ENCODE measurements at places on chromosomes 7 and 10.

DNA sequence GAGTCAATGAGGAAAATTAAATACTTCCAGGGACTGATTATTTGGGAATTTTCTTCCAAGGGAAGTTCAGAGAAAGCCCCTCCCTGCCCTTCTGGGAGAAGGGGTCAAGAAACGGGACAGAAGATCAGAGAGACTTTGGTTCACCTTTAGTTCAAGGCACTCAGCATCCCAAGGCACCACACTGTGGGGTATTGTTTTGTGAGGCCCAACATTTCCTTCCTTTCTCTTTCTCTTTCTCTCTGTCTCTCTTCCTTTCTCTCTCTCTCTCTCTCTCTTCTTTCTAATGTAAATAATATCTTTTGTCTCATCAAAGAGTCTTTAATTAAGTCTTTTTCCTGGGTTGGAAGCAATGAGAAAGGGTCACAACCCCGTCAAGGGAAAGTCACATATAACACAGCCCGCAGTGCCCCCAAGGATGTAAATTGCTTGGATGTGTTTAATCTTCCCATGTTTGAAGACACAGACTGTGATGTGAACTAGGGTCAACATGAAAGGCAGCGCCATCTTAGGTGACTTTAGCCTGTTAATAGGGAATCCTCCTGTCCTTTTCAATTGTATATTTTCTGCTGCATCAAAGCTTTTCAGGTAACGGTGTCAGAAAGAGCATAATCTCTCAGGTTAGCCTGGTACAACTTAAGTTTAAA, 983.3 kb upstream of the C7orf33 start:
- DNase-seq: no peak

DNA sequence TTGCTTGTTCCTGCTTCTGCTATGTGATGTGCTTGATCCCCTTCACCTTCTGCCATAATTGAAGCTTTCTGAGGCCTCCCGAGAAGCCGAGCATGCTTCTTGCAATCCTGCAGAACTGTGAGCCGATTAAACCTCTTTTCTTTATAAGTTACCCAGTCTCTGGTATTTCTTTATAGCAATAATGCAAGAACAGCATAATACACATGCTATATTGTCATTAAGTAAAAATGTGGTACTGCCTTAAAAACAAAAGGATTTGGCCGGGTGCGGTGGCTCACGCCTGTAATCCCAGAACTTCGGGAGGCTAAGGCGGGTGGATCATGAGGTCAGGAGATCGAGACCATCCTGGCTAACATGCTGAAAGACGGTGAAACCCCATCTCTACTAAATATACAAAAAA, 59.6 kb upstream of the ANAPC16 start:
- DNase-seq: no peak

GRCh38 chr10:45308707-45309106, 6.7 kb downstream of the OR13A1 start:
- peak; percentile 7 for DNase-seq

DNA sequence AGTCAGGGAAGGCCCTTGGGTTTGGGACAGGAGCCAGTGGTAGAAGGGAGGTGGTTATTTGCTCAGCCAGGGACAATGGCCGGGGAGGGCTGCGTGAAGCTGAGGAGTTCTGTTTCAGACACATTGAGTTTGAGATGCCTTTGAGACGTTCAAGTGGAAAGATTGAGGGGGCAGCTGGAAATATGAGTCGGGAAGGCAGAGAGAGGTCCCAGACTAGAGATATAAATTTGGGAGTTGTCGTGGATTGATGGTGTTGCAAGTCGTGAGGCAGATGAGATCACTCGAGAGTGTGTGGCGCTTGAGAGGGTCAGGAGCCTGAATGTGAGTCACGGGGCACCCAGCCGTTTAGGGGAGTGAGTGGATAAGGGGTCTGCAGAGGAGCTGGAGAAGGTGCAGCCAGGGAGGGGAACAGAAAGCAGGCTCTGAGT, 73.3 kb downstream of the ZMIZ1 start:
- no peak for DNase-seq

- no peak for DNase-seq
These were observed 56.4 kb upstream of the PFKP start for GRCh38 chr10:3010816-3011460.

- no peak for DNase-seq
These were observed 184.3 kb upstream of the DGKB start for GRCh38 chr7:15086862-15087261.

DNA sequence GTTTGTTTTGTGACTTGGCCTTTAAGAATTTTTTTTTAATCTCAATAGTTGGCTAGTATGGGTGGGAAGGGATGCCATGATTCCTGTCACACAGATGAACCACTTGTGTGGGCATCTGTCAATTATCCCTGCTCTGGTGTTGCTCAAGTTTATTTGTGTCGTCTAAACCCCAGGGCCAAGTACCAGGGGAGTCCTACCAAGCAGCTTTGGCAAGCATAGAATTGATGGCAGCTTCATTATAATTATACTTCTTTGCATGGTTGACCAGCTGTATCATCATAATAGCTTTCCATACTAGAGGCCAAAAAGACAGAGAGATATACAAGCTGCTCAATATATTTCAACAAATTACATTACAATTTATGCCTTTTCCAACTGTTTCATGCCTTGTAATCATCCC, 30.4 kb downstream of the SUGCT start:
- no peak for DNase-seq

- no peak for DNase-seq
These were observed 113.1 kb downstream of the CPED1 start for GRCh38 chr7:121101621-121102020.

GRCh38 chr10:110267276-110267675, 37.4 kb downstream of the SMNDC1 start:
- DNase-seq: no peak

DNA sequence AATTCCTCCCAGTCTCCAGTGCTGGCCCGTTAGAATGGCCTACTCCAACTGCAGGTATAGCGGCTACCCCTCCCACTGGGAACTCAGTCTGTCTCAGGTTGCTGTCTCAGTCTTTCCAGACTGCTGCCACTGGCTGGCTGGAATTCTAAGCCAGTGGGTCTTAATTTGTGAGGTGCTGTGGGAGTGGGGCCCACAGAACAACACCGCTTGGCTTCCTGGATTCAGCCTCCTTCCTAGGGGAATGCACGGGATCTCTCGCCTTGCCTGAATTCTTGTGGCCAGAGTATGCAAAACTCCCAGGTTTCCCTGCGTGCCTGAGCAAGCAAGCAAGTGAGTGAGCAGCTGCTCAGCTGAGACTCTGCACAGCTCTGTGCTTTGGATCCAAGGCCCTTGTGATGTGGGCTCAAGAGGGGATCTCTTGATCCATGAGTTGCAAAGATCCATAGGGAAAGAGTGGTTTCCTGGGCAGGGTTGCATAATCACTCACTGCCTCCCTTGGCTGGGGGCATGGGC, 41.5 kb upstream of the GPR141 start:
- no peak for DNase-seq

DNA sequence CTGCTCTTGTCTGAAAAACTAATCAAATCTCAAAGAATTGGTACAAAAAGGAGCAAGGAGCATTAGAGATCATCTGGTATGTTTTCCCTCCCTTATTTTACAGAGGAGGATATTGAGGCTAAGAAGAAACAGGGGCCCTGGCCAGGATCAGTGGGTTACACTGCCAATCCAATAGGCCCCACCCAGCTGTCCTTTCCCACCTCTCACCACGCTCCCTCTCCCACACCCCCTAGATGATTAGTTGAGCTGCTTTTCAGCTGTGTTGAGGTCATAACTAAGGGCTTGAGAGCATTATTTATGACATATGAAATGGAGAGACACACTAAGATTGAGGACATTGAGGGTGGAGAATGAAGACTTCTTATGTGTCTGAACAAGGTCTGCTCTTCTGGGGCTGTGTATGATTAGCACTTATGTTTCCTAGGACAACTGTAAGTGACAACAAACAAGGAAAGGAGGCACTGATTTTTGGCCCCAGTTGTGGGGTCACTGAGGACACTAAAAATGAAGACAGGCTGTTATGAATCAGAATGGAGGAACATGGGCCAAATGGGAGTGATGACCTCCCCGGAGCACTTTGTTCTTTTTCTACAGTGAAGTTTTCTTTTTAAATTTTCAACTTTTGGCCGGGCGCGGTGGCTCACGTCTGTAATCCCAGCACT, 26.5 kb downstream of the VWA2 start:
- DNase-seq: no peak

DNA sequence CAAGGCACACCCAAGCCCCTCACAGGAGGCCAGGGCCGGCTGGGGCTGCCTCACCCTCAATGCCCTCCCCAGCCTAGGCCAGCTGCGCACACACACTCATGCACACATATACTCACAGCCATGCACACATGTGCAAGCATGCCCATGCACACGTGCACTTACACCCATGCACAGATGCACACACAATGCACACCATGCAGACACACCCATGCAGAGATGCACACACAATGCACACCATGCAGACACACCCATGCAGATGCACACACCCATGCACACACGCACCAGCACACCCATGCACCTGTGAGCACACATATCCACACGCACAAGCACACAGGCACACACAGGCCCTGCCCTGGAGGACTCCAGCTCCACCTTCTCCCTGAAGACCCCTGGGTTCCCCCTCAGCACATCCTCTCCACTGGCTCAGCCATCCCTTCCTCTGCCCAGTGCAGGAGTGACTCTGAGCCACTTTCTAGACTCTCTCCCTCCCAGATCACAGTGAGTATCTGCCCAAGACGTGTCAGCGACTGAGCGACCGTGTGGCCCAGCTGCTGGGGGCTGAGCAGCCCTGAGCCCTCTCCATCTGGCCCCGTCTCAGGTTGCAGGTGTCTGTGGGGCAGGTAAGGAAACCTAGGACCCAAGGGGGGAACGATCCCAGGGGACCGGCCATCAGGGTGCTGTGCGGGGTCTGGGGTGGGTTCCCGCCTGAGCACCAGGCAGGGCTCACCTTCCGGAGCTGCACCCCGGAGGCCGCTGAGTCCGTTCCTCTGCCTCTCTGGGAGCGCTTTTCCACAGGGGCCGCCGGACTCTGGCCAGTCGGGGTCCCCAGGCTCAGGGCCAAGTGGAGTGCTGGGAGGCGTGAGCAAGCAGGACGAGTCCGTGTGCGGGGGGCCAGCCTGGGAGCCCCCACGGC, 25.8 kb downstream of the AP5Z1 start:
- no peak for DNase-seq

DNA sequence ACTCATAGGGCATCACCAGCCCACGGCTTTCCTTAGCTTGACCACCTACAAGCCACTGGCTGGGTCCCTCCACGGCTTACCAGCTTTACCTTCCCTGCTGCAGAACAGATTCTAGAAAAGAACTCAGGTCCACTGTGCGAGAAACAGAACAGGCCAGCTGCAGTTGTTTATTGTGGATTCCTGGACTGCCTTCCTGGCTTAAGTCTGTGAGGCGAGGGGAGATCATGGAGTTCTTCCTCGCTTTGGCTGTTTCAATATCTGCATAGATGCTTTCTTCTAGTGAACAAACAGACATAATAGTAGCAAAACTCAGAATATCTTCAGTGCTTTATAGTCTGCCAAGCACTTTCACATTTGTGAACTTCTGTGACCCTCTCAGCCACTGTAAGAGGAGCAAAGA, 162.9 kb upstream of the HABP2 start:
- no peak for DNase-seq

GRCh38 chr10:110822712-110823311, 48.9 kb upstream of the PDCD4 start:
- no peak for DNase-seq

GRCh38 chr7:143171697-143172096, 11.5 kb upstream of the TAS2R39 start:
- DNase-seq: no peak

DNA sequence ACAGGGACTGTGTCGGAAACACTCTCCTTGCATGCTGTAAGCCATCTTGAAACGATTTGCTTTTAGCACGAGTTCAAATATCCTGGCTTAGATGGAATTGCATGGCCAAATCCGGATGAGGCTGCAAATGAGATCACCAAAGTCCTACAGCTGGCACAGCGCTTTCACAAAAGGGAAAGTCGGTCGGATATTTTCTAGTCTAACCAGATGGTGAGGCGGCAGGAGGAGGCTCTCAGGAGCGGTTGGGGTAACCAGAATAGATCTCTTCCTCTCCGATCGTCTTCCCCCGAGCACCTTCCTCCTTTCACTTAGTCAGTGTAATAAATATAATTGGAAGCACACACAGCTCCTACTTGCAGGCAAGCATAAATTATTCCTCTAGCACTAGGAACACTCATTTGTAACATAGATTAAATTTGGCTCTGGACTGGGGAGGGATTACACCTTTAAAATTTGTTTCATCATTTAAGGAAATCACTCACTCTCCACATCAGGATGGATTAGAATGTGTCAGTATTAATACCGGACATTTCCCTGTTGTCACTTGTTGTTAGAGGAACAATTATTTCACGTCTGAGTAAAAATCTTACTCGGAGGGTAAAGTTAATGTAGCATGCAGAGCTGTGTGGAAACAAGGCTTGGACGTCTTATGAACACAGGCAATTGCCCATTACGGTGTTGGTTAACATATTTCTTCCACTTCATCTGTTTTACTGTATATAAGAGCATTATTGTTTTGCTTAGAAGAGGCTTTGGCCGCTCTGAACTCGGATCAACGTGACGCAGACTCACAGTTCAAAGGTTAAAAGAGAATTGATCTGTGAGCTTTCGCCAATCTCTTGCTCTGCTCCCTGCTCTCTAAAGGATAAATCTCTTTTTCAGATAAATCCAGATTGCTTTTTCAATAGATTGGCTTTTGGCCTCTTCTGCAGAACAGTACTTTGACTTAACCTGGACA, 857.9 kb downstream of the TYW1 start:
- no peak for DNase-seq

- no peak for DNase-seq
These were observed 11.9 kb upstream of the SLC12A9 start for GRCh38 chr7:100840470-100841100.

- no peak for DNase-seq
These were observed 414.7 kb upstream of the SEMA3C start for GRCh38 chr7:81333536-81333935.

GRCh38 chr7:7416031-7416858, 119.4 kb downstream of the COL28A1 start:
- DNase-seq: peak; percentile 22

- DNase-seq: no peak
These were observed 383.5 kb downstream of the SFMBT2 start for GRCh38 chr10:7027237-7027912.

GRCh38 chr10:44714451-44714850, 196.7 kb upstream of the TMEM72 start:
- no peak for DNase-seq

GRCh38 chr10:61153771-61154170, 209.8 kb upstream of the RHOBTB1 start:
- DNase-seq: no peak

- no peak for DNase-seq
These were observed 567 bp downstream of the GTF2IRD1 start for GRCh38 chr7:74454021-74454924.

- DNase-seq: no peak
These were observed 162.1 kb downstream of the SND1 start for GRCh38 chr7:127813991-127814541.

GRCh38 chr10:46530249-46531186, 25.9 kb downstream of the GPRIN2 start:
- no peak for DNase-seq

GRCh38 chr7:12584930-12585329, 14.4 kb downstream of the SCIN start:
- no peak for DNase-seq
